T-helper 9 cell (primary cell): ENCODE measurements at places on chromosomes 6 and 20.

GRCh38 chr6:37210313-37210968 lies 40.5 kb downstream of the PIM1 start:
- DNase-seq, result peak; percentile 69

DNA sequence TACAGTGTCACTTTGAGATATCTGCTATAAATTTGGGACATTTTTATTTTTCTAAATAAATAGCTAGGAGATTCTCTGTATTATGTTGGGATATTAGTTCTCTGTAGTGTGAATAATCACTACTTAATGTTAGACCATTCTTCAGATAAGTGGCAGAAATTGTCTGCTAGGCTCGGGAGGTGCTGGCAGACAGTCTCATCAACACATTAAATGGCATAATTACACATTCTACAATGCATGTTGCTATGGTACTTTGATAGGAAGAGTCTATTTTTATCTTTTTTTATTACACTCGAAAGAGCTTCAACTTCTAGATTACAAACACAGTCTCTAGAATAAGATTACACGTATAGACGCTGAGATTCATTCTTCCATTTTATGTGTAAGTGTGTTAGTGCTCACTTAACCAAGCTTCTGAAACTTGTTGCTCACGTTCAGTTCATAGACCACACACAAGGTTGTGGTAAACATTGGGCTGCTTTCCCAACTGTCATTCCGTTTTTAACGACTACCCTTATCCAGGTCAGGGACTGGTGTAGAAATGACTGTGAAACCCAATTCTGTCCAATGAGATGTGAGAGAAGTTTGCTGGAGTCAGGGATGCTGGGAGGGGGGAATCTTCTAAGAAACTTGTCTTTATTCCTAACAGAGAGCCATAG lies 78.6 kb downstream of the TPBG start:
- DNase-seq, result no peak

- DNase-seq, result no peak
Measured at GRCh38 chr20:1275919-1276318, 9.8 kb downstream of the SNPH start.

GRCh38 chr6:166258854-166259276 lies 49.3 kb downstream of the PRR18 start:
- no peak for DNase-seq

- DNase-seq, result no peak
Measured at GRCh38 chr20:59580991-59581401, 23.3 kb upstream of the PHACTR3 start.

DNA sequence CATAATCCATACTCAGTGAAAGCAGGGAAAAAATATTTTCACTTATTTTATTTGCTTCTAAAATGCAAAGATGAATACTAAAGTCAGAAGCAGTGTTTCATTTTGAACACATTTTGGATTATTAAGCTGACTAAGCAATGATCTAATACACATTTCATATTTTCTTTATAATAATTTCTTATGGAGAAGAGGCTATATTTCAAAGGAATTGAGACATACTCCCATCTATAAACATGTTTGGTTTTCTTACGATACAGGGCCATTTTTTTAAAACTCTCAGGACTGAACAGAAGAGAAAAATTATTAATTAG lies 26.9 kb upstream of the VAPB start:
- DNase-seq, result no peak

DNA sequence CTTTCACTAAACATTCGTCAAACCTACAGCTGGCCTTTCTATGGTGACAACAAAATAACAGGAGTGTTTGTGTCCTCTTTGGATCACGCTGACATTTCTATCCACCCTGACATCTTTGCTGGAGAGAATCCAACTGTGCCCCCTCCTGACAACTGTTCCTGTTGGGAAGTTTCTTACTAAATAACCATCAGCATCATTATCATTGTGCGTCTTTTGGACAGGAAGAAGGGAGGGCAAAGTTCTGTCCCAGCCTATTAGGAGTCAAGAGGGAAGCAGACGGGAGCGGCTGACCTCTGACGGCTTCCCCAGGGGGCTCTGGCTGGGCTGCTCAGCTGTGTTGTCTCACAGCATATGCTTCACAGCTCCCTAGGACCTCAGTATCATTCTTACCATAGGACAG lies 195.9 kb upstream of the SULF2 start:
- DNase-seq, result no peak

GRCh38 chr6:168603234-168603633 lies 162.2 kb downstream of the SMOC2 start:
- DNase-seq, result no peak

- DNase-seq, result no peak
Measured at GRCh38 chr20:43916881-43917371, 2.3 kb downstream of the TOX2 start.

- no peak for DNase-seq
Measured at GRCh38 chr6:96227135-96227534, 211.4 kb downstream of the FUT9 start.

DNA sequence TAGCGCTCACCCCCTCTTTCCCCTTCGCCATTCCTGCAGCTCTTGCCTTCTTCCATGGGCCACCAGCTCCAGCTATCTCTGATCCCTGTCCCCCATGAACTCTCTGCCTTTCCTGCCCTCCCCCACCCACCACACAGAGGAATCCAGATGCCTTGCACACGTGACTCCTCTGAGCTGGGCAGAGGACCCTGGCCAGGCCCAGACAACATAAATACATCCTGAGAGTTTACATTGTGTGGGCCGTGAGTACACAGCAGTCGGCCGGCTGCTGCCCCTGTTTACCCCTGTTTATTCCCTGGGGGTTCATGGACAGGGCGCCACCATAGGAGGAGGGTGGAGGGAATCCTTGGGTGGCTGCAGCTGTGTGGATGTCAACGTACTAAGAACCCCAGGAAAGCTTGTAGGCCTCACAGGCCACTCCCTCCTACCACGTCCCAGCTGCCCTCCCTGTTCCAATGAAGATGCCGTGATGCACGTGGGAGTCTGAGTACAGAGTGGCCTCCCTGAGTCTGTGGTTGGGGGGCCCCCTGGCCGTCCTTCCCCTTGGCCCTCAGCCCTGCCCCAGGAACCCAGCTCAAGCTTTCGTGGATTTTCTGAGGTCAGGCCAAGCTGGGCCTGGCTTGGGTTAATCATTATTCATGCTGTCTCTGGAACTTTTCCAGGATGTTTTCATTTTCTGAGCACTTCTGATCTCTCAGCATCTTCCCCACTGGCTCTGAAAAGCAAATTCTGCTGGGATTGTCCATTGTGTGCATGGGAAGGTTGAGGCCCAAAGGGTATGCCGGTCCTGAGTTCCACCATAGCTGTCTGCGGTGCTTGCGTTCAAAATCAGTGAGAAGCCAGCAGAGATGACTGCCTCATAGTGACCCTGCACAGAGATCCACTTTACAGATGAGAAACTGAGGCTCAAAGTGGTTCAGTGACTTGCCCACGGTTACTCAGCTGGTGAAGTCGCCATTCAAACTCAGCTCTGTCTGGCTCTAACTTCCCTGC lies 136.3 kb downstream of the MRPL14 start:
- DNase-seq, result no peak

- DNase-seq, result no peak
Measured at GRCh38 chr6:134323698-134324097, 5.8 kb upstream of the SGK1 start.

- no peak for DNase-seq
Measured at GRCh38 chr6:28207510-28208110, 17.5 kb upstream of the ZSCAN9 start.

- peak; percentile 27 for DNase-seq
Measured at GRCh38 chr6:105991561-105992314, 94.4 kb upstream of the PRDM1 start.
